Inflammatory macrophage treated with lipopolysaccharide for 4 hours (primary cell): ENCODE measurements at places on chromosomes 1 and 21.

- DNase-seq: no peak
Measured at GRCh38 chr1:210686841-210687240, 358.1 kb downstream of the HHAT start.

GRCh38 chr1:32521165-32521564 lies 18.1 kb upstream of the ZBTB8A start:
- DNase-seq: no peak

- DNase-seq: no peak
Measured at GRCh38 chr1:60169206-60169605, 95.6 kb upstream of the C1orf87 start.

- DNase-seq: no peak
Measured at GRCh38 chr1:168127503-168127902, 9.2 kb downstream of the GPR161 start.

- no peak for DNase-seq
Measured at GRCh38 chr1:33348194-33348593, 27.3 kb upstream of the A3GALT2 start.

DNA sequence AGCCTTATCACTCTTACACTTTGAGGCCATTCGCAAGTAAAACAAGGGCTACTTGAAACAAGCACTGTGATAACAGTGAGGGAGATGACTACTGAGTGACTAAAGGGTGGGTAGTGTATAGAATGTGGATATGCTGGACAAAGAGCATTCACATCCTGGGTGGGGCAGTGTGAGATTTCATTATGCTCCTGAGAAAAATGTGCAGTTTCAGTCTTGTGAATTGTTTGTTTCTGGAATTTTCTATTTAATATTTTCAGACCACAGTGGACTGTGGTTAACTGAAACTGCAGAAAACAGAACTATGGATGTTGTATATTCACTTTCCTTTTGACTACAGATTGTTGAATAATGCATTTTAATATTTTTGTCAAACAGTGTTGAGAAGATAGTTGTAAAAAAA lies 25.1 kb upstream of the B3GALT2 start:
- DNase-seq: peak; percentile 87

DNA sequence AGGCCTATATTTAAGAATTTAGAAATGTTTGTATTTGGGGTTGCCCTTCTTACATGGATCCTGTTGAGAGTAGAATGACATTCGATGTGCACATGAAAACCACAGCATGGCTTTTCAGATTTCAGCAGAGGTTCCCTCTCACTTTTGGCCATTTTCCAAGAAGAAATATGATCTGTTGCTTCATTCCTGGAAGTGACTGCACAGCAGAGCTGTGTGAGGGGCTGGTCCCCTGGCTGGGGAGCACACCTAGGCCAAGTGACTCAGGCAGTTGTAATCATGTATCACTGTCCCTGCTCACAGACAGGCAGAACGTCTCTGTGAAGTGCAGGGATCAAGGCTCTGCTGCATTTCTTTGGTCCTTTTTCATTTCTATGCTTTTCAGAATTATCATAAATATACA lies 32.3 kb downstream of the AGT start:
- no peak for DNase-seq

DNA sequence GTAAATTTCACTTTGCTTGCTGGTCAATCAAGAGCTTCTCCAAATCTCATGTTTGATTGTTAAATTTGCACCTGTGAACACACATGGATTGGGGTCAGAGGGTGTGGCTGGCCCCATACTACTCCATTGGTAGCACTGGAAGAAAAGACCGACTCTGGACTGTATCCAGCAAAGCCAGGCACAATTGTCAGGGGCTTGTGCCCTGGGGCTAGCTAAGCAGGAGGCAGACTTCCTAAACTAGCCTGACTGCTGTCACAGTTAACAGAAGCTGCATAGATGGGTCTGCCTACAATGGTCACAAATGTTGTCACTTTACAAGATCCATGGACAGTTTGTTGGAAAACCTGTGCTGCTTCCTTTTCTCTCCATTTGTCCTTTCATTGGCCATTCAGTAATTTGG lies 421.0 kb downstream of the DSCAM start:
- no peak for DNase-seq

GRCh38 chr1:99970713-99971255 lies 988 bp downstream of the SLC35A3 start:
- no peak for DNase-seq

DNA sequence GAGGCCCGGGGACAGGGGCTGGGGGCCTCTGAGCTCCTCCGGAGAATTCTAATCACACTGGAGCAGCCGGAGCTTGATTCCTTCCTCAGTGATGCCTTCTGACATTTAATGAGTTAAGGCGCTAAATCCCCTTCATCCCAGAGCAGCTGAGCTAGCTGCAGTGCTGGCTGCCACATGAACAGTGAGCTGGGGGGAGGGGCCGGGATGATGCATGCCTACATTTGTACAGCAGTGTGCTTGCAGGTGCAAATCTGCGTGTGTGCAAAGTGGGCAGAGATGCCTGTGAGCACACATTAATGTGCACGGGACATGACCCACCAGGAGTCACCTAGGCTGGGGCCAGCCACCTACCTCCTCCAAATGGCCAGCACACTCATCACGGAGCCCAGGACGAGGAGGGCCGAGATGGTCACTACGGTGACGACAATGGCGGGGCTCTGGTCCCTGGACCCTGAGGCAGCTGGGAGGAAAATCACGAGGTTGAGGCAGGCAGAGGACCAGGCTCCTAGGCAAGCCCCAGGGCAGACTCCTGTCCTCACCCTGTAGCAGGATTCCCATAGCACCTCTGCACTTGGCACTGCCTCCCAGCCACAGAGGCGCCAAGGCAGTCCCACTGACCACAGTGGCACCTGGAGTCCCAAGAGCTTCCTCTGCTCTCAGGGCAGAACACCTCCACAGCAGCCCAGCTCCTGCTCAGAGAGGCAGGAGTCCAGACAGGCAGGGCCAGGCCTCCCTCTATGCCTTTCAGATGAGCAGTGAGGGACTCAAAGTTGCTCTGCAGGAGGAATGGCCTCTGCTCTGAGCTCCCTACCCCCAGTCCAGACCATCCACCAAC lies 34.7 kb downstream of the CDCA8 start:
- DNase-seq: no peak

DNA sequence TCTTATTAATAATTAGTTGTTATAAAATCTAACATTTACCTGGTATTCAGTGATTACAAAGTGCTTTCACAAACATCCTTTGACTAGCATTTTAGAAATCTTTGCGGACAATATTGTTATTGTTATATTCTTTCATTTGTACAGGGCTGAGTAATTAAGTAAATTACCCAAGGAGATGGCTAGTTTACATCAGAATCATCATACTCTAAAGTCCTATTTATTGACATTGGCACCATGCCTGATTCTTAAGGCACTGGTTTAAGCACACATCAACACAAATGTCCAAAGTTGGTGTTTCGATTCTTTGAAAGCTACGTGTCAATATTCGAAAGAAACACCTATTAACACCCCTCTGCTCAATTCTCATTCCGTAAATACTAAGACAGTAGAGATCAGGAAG lies 424.6 kb upstream of the CHRM3 start:
- DNase-seq: no peak

- DNase-seq: no peak
Measured at GRCh38 chr1:54777011-54777410, 12.7 kb upstream of the PARS2 start.

GRCh38 chr1:11428789-11429188 lies 50.2 kb upstream of the DISP3 start:
- no peak for DNase-seq

DNA sequence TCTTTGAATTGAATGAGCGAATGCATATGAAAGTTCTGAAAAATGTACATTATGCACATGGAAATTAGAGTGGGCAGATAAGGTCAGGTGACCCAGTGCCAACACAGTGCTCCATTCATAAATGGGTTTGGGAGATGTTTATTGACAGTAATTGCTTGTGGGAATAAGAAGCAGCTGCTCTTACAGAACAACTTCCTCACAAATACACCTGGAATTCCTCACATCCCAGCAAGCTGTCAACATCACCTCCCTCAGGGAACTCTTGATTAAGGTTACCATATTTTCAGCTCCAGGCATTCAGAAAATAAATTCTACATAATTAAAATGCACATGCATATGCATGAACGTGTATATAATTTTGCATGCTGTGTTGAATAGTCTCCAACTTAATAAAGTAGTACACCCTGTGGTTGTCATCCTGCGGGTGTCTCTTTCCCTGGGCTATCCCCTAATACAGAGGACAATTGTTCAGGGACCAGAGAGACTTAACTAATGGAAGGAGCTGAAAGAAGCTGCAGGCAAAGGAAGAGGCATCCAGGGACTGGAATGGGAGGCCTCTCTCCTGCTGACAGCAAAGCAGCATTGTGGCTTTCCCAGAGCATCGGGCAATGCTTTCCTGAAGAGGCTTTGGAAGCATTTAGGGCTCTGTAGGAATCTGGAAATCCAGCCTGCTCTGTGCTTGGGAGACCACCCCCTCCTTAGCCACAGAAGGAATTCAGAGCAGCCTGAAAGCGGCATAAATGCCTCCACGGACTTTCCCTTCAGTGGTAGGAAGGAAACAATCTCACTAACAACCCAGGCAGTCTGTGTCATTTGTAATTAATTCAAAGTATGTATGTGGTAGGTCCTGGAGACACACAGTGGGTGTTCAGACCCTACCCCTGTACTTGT lies 55.2 kb upstream of the GNG12 start:
- DNase-seq: no peak

- no peak for DNase-seq
Measured at GRCh38 chr1:209789245-209789644, 4.9 kb upstream of the C1orf74 start.

- DNase-seq: peak; percentile 58
Measured at GRCh38 chr1:196372896-196373536, 235.2 kb downstream of the KCNT2 start.

- DNase-seq: peak; percentile 37
Measured at GRCh38 chr1:28370239-28371009, 884 bp downstream of the PHACTR4 start.

- DNase-seq: no peak
Measured at GRCh38 chr1:29883986-29884385, 647.7 kb downstream of the PTPRU start.

- DNase-seq: no peak
Measured at GRCh38 chr1:170239445-170239844, 93.7 kb downstream of the NTMT2 start.

GRCh38 chr1:200624679-200625335 lies 4.3 kb upstream of the KIF14 start:
- peak; percentile 73 for DNase-seq

DNA sequence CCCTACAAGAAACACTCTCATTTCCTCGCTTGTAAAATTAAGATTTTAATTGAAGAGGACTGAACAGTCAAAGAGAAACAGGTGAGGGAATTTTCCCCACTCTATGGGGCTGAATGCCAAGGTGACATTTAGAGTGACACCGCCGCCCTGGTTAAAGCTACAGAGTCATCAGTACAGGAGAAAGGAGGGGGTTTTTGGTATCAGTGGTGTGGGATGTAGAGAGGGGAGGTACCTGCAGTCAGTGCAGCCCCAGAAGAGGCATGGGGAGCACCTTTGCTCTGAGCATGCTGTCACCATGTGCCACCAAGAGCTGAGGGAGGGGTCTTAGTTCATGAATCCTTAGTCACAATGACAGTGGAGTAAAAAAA lies 2.8 kb downstream of the DIRAS3 start:
- no peak for DNase-seq

GRCh38 chr21:27306206-27306605 lies 339.3 kb upstream of the ADAMTS5 start:
- no peak for DNase-seq

- no peak for DNase-seq
Measured at GRCh38 chr1:218402786-218403120, 57.6 kb downstream of the TGFB2 start.

DNA sequence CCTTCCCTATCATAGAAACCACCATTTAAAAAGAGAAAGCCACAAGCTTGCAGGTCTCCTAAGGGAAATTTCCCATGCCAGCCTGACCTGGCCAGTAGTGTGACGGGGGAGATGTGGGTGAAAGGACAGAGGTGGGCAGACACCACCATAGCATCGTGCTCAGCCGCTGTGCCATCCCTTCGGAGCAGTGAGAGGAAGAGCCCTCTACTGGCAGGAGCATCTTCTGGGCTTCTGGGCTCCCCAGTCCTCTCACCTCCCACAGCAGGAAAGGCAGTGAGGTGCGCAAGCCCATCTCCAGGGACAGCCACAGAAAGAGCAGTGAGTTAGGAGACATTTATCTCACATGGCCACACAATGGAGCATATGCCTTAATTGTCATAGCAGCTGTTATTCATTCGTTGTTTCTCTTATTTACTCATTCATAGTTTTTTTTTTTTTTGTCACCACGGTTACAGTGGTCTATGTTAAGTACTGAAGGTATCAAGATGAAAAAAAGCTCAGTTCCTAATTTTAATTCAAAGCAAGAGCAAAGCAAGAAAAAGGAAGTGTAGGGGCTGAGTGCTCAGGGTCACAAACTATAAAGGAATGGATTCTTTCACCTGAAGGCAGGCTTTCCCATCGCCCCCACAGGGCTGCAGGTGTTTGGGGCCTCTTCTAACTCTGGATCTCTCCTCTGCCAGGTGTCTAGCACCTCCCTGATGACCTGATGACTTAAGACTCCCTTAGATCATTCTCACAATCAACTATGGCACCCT lies 48.8 kb upstream of the CAMK1G start:
- no peak for DNase-seq
